NCI-H226 (cell line): ENCODE measurements at places on chromosomes 11 and 22.

DNA sequence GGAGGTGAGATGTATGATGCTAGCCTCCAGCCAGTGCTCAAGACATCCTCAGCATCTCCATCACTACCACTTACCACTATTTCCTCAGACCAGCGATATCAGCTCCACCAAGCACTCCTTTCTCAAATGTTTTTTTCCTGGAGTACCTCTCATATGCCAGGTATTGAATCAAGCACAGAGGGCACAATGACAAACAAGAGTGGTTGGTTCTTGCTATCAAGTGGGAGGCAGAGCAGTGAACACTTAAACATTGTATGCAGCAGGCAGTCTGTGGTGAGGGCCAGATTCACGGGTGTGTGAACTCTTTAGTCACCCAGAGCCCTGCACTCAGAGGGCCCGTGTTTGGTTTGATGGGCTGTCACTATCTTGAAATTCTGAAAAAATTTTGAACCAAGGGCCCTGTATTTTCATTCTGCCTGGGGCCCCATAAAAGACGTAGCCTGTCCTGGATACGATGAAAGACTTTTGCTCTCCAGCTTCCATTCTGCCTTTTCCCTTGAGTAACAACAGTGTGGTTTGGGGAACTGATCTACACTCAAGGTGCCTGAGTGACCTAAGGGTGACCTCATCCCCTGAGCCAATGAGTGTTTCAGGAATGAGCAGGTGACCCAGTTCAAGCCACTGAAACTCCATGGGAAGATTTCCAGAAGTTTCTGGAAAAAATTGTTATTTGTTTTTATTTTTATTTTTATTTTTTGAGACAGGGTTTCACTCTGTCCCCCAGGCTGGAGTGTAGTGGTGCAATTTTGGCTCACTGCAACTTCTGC, 348.4 kb upstream of the NARS2 start:
- no peak for DNase-seq

- no peak for DNase-seq
These were observed 9.5 kb downstream of the DCHS1 start for GRCh38 chr11:6646071-6646470.

DNA sequence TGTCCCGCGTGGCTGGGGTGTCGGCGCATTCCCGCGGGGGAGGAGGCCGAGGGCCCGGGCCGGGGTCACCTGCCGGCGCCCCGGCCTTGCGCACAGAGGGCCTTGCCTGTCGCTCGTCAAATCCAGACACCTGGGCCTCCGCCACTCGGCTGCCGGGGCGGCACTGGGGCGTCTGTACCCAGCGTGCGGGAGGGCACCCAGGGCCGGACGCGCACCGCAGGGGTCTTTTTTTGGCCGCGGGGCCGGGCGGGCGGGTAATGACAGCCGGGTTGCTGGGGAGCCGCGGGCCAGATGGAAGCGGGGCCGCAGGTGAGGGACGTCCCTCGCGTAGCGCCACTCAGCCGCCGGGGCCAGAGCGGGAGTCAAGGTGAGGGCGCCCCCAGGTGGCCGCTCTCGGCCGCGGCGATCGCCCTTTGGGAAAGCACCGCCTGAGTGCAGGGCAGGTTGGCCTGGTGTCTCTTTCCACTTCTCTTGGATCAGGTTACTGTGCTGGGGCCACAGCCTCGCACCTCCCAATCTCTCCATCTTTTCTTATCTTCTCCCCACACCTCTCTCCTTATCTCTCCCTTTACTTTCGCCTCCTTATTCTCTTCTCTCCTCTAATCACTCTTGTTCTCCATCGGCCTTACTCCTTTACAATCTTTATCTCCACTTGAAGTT, 3.5 kb downstream of the PHLDB1 start:
- peak; percentile 48 for DNase-seq

GRCh38 chr11:67354075-67355022, 1.0 kb upstream of the POLD4 start:
- peak; percentile 97 for DNase-seq

DNA sequence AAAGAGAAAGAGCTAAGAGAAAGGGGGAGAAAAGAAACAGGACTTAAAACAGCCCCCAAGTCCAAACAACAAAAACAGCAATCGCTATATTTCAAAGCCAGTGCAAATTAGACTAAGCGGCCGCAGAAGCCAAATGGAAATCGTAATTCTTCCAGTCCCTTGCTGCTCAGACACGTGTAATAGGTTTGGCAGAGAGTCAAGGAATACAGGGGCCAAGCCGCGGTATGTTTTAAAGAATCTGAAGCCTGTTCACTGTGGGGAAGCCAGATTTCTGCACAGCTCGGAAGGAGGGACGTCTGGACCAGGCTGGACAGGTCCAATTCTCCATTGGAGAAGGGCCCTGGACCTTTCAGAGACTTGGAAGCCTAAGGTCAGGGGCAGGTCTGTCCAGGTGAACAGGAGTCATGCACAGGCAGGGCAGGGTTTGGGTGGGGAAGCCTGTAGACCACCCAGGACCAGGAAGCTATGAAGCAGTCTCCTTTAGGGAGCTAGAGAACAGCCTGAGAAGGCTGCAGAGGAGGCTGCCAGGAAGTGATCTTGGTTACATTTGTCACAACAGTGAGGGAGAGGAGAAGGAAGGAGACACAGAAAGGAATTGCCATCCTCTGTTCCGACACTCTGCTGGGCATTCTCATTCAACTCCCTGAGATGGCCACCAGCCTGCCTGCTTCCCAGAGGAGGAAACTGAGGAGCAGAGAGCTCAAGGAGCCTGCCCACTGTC, 265.5 kb upstream of the ISX start:
- no peak for DNase-seq

DNA sequence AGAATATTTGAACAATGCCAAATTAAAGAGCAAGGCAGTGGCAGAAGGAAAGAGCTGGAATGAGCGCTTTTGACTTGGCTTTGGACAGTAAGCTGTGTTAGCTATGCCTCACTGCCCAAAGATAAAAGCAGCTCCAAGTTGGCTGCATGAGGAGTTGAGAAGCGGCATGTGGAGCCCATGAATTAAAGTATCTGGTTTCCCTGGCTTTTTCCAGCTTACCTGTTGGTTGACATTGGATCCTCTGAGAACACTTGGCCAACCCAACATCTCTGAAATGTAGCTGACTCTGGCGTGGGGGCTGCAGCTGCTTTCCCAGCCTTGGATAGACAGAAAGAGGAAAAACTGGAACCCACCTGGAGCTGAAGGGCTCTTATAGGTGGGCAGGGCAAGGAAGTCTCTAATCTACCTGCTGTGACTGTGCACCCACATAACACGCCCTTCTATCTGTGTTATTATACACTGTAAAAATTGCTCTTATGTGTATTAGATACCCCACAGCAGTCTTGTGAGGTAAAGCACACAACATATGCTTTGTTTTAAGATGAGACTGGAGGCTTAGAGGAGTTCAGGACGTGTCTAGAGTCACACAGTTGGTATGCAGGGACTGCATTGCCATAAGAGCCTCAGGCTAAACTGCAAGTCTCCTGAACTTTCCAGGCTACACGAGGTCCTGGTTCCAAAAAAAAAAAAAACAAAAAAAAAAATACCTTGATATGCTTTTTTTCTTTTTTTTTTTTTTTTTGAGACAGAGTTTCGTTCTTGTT, 5.8 kb downstream of the UBASH3B start:
- no peak for DNase-seq

DNA sequence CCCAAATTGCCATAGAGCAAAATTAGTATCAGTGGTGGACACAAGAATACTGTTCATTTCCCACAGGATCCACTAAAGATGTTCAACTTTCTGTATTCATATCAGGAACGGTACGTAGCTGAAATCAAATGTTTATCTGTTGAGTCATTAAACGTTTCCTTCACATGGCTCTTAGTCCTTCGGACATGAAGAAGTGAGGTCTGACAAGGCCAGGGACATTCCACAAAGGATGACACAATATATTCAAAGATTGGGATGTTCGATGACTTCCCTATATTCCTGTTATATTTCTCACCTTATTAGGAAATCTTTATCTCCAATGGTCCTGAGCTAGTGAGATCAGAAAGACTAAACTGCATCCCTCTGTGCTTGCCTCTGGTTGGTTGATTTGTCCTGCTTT, 129.0 kb downstream of the ETS1 start:
- peak; percentile 86 for DNase-seq

GRCh38 chr22:21943571-21944448, 8.8 kb downstream of the PPM1F start:
- DNase-seq = no peak

DNA sequence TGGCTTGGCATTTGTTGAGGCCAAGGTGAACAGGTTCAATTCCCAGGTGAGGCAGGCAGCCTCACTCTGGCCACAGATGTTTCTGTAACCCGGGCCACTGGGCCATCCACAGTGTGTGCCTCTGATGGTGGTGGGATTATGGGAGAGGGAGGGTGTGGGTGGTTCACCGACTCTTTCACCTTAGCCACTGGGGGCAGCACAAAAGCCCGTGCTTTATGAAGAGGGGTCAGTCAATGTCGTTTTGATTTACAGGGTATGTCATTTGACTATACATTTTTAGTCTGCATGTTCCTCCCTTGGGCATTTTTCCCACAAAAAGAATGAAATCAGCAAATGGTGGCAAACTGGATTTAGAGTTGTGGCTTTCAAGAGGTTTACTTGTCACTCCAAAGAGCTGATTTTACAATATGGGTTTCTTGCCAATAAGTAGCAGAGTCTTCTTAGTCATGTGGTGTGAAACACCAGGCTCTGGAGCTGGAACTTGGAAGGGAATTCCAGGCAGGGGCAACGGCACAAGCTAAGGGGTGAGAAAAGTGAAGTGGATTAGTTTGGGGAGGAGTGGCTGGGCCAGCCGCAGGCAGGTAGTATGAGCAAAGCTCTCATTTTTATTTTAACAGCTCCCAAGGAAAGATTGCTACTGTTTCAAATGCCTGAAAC, 217.8 kb upstream of the ZBED5 start:
- DNase-seq = no peak

DNA sequence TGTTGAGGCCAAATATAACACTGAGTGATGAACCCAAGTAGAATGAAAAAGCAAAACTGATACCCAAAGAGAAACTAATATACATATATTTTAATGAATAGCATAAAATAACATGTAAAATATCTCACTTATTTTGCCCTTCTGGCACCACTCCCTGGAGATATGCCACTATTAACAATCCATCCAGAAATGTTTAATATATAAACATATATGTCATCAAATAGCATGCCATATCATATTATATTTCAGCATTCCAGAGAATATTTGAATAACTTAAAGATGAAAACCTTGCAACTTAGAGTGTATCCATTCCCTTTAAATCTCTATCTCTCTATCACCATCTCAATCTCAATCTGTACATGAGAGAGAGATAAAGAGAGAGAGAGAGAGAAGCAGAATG, 1073.3 kb upstream of the RAG2 start:
- DNase-seq = no peak

DNA sequence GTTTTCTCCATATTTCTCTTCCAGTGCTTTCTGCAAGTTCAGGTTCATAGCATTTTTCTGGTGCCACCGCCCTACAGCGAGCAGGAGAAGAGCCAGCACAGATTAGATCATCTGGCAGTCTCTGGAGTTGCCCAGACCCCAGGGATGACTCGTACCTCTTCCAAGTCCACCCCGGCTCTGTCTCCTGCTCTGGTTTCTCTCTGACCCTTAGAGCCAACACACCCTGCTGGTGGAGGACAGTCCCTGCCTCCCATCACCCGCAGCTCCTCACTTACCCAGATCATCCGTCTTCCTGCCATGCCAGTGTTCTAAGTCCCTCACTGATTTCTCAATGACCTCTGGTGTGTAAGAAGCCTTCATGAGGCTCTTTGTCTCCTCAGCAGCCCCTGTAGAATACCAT, 28.0 kb downstream of the TST start:
- no peak for DNase-seq

DNA sequence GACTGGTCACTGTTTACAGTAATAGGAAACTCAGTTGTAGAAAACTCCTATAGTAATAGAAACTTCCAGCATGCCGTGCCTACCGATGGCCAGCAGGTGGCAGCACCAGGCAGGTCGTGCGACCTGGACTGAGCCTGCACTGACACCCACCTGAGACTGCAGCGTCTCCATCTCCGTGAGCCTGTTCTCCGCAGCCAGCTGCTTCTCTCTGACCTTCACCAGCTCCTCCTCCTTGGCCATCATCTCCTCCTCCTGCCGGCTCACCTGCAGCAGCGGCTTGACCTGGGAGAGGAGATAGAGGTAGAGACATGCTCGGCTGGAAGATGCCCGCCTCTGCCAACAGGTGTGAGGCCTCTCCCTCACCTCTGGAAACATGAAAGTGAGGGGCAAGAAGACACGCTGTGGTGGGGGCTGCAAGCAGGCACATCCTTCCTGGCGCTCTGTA, 48.5 kb downstream of the APOL1 start:
- DNase-seq = no peak

DNA sequence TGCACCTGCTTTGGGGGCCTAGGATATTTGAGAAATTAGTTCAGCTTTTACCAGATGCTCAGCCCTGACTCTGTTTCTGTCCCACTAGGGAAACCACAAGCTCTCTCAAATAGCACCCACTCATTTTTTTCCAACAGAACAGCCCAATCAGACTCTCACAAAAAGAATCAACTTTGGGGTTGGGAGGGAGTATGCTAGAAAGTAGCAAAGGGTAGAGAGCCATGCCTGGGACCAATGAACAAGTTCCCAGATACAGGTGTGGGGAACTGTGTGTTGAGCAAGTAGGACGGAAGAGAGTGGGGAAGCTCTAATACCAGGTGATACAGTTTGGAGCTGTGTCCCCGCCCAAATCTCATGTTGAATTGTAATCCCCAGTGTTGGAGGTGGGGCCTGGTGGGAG, 41.1 kb downstream of the TRIM66 start:
- no peak for DNase-seq

DNA sequence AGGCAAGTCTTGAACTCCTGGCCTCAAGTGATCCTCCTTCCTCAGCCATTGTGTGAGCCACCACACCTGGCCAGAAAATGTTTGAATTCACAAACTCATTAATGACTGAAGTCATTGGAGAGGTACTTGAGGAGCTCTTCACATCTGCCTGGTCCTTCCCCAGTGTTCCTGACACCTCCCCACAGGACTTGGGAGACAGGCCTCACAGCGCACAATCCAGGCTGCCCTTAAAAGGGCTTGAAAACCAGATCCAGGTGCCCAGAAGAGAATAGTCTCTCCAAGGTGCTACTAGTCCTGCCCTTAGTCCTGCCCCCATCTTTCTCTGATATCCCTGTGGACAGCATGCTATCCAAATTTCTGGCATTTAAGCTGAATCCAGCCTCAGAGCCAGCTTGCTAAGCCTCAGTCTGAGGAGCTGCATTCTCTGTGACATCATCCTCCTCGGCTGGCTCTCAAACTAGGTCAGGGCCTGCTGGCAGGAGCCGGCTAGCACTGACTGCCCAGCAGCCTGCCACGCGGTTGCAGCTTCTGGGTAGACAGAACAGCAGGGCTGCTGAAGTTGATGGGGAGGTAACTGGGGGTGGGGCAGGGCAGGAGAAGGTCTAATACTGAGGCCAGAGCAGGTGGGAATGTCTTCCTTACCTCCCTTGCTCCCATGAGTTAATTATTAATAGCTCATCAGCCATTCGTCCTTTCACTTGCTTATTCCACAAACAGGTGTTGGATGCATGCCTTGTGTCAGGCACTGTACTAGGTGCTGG, 35.3 kb upstream of the NECTIN1 start:
- no peak for DNase-seq
